Colonic mucosa (tissue), 4 donors: ENCODE measurements at places on chromosomes 11 and 22. TPM values are rescaled to one million over a fixed set of nuclear protein-coding genes. Genes with fewer than 3 reads are reported as not detected.

DNA sequence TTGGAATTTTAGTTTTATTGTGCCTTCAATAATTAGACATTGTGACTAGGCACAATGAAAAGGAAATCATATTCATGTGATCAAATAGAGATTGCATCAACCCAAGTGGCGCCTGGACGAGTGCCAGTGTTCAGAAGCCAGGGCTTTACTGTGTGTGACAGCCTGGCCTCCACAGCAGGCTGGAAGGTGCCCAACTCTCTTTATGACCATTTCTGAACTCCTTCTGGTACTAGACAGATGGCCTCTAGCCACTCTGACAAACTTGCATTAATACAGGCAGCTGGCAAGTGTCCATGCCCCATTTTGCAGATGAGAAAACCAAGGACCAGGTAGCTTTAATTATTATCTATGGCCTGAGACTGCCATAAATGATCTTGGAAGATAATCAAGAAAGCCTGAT, 8.3 kb upstream of the POU2AF1 start:
- H3K36me3 ChIP-seq, result no peaks in the 10 kb centered on the region
- DNase-seq, result peak; percentile 91
- H3K27me3 ChIP-seq, result no peaks in the 10 kb centered on the region

GRCh38 chr11:63212742-63213141, 30.7 kb downstream of the SLC22A25 start:
- DNase-seq, result no peak
- H3K36me3 ChIP-seq, result no peaks in the 10 kb centered on the region
- no peaks in the 10 kb centered on the region for H3K27me3 ChIP-seq
- no peak overlapping the region for H3K27ac ChIP-seq
- no peak overlapping the region for H3K4me3 ChIP-seq
- H3K4me1 ChIP-seq, result no peaks in the 10 kb centered on the region

DNA sequence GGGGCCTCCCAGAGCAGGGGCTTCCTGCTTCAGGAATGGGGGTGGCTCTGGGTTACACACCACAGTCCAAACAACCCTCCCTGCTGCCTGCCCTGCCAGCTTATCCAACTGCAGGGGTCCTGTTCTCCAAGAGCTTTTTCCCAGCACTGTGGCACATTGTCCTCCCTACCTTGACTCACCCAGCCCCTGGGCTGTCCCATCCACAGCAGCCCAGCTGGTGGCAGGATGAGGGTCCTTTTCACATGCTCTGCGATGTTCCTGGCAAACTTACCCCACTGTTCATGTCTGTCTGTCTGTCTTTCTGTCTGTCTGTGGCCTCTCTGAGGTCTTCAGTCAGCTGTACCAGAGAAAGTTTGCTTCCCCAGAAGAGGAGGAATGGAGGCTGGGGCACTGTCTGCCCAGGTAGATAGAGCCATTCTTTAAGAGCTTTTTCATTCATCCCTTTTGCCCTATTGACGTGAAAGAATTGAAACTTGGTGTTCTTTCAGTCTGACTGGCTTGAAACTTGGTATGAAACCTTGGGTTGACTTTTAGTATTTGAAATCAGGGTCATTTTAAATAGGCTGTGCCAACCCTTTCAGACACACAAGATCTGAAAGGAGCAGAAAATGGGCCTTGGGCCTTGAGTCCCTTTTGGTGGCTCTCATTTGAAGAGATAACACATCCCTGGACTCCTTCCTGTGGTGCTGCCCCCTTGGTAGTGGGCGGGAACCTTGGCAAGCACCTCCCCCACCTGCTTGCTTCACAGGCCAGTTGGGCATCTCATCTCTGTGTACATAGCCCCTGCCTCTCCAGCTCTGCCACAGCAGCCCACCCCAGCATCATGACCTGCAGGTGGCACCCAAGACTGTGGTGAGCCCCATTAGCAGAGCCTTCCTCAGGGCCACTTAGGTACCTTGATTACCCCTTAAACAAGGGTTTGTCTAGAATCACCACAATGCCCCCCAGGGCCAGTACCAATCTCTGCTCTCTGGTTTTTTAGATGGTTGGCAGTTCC, 74.6 kb upstream of the SUSD2 start:
- H3K4me1 ChIP-seq, result no peaks in the 10 kb centered on the region
- no peaks in the 10 kb centered on the region for H3K27me3 ChIP-seq
- no peak for DNase-seq
- no peak overlapping the region for H3K4me3 ChIP-seq

- no peaks in the 10 kb centered on the region for H3K36me3 ChIP-seq
- H3K4me1 ChIP-seq, result no peaks in the 10 kb centered on the region
- no peak overlapping the region for H3K4me3 ChIP-seq
- H3K27me3 ChIP-seq, result no peaks in the 10 kb centered on the region
- DNase-seq, result no peak
Measured at GRCh38 chr11:15970506-15971214, 385.7 kb downstream of the SOX6 start.

DNA sequence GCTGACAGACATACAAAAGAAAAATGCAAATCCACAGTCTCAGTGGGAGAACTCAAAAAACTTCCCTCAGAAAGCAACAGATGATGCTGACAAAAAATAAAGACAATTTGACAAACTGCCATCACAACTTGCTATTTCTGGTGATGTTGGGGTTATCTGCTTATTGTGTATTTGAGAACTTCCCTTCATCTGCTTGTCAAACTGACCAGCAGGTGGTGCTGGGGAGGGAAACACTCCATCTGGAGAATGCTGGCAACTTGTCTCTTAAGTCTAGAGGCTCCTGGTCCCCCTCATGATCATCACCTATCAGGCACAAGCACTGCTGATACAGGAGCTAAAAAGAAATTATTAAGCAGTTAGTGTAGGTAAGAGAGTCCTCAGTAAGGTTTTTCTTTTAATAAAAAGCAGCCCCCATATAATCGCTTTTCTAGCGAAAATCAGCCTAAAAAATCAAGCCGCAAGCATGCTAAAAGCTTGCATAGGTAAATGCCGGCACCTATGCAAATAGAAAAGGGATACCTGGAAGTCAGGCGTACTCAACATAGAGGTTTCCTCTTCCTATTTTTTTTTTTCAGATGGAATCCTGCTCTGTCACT, 9.8 kb upstream of the FAM111B start:
- no peaks in the 10 kb centered on the region for H3K4me1 ChIP-seq
- H3K27me3 ChIP-seq, result no peaks in the 10 kb centered on the region
- no peak overlapping the region for H3K27ac ChIP-seq
- H3K4me3 ChIP-seq, result no peak overlapping the region
- DNase-seq, result peak; percentile 77
- no peaks in the 10 kb centered on the region for H3K36me3 ChIP-seq

DNA sequence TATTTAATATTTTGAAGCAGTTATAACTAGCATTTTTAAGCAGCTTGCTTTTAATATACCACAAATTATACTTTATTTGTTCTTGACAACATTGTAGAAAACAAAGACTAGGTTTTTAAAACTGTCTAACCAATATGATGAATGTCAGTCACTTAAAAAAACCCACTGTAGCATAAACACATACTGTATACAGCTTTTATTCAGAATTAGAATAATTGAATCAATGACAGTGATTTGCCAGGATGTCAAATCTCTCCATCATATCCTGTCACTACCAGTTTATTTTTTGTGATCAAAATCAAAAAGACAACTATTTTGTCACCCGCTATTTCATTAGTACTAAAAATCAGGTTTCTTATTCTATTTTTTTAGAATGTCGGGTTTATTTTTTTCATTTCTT, 26.5 kb downstream of the PAX6 start:
- H3K4me3 ChIP-seq, result no peak overlapping the region
- no peak overlapping the region for H3K27ac ChIP-seq
- no peaks in the 10 kb centered on the region for H3K27me3 ChIP-seq
- H3K4me1 ChIP-seq, result no peaks in the 10 kb centered on the region
- H3K36me3 ChIP-seq, result no peaks in the 10 kb centered on the region

Gene KRTAP5-9
- total RNA-seq, result 0.52 TPM

DNA sequence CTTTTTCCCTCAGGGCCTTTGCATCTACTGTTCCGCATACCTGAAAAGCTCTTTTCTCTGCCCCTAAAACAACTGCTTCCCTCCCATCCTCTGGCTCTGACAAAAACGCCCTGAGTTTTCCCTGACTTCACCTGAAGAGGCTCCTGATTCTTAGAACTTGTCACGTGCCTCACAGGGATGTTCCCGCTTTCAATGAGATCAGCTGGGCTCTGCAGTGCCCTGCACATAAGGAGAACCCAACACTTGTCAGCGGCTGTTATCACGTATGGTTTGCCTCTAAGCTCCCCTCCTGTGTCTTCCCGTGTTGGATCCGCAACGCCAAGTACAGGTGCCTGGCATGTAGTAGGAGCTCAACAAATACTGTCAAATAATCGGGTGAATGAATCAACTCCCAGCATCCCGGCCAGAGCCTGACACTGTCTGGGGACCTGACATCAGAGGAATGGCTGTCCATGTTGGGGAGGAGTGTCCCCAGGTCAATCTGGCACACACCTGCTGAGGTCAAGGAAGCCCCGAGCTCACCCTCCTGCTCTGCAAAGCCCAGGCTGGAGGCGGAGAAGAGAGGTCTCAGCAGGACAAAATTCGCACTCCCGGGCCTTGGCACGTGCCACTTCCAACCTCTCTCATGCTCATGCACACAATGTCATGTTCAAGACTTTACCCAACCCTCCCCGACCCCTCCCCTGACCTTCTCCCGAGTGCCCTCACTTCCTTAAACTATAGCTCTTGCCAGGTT, 4.2 kb upstream of the GRK2 start:
- peaks cover 3% of the 10 kb centered on the region for H3K4me1 ChIP-seq
- peak overlapping the region; percentile 15 for H3K27ac ChIP-seq
- no peaks in the 10 kb centered on the region for H3K36me3 ChIP-seq
- peak; percentile 33 for DNase-seq
- H3K27me3 ChIP-seq, result no peaks in the 10 kb centered on the region

GRCh38 chr11:33804471-33804870, 30.2 kb upstream of the FBXO3 start:
- H3K27ac ChIP-seq, result no peak overlapping the region
- H3K36me3 ChIP-seq, result no peaks in the 10 kb centered on the region
- no peak overlapping the region for H3K4me3 ChIP-seq
- peaks cover 6% of the 10 kb centered on the region for H3K27me3 ChIP-seq

GRCh38 chr11:108538502-108538901, 40.3 kb upstream of the POGLUT3 start:
- no peak overlapping the region for H3K4me3 ChIP-seq
- no peak overlapping the region for H3K27ac ChIP-seq
- H3K36me3 ChIP-seq, result no peaks in the 10 kb centered on the region
- no peaks in the 10 kb centered on the region for H3K27me3 ChIP-seq
- peaks cover 8% of the 10 kb centered on the region for H3K4me1 ChIP-seq
